ENCODE measurements at places on chromosomes 4 and X.

DNA sequence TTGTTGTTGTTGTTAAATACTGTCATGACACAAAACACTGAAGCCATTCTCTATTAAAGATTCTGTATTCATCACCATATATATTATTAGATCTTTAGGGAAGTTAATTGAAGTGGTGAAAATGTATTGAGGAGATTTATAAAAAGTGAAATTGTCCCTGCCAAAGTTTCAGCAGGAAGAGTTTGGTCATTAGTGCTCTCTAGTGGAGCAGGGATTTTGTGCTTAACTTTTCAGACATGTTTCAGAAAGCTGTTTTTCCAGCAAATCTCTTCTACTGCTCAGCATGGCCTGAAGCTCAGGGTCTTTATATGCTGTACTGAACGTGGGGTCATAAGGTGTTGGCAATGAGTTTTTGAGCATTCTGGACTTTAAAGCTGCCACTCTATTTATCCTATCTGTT lies 36.7 kb upstream of the CXXC4 start:
- no peak for DNase-seq

DNA sequence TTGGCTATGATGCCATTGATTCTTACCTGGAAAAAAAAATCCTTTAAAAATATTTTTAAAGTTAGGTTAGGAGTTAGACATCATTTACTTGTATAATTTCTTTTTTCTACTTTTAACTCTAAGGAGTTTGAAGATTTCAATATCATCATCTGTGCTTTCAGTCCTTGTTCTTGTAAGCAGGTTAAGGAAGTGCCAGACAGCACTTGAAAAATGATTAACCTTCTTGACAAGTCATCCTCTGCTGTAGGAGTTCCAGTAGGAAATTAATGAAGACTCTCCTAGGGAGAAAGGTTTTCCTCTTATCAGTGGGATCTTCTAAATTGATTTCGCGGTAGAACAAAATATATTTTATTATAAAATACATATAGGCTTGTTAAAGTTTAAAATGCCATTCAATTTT lies 29.1 kb upstream of the ANAPC4 start:
- DNase-seq: no peak

GRCh38 chr4:48095441-48095840 lies 38.6 kb downstream of the TXK start:
- DNase-seq: no peak

GRCh38 chr4:10100734-10101216 lies 15.8 kb downstream of the WDR1 start:
- no peak for DNase-seq

DNA sequence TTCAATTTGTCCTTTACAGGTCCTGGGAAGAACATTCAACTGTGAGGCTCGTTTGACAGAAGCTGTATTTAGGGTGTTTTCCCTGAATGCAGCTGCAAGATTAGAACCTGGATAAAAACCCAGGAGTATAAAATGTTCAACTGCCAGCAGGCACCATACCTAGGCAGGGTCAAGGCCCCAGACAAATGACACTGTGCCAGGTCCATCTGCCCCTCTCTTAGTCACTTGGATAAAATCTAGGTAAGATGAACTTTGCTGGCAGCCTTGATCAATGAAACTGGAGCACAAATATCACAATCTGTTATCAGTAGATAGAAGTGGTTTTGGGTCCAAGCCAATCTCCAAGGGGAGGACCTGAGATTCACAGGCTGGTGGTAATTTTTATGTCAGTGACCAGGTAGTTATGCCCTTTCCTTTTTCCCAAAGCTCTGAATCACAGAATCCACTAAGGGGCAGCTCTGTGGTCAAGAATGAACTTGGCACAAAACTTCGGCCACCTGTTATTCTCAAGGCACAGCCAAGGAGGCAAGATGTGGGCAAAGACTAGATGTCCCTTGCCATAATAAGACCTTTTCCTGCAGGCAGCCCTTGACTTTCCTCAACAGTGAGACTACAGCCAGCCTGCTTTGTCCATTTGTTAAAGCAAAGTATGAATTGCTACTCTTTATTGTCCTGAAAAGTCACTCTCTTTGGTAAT lies 501.0 kb downstream of the PPARGC1A start:
- no peak for DNase-seq

DNA sequence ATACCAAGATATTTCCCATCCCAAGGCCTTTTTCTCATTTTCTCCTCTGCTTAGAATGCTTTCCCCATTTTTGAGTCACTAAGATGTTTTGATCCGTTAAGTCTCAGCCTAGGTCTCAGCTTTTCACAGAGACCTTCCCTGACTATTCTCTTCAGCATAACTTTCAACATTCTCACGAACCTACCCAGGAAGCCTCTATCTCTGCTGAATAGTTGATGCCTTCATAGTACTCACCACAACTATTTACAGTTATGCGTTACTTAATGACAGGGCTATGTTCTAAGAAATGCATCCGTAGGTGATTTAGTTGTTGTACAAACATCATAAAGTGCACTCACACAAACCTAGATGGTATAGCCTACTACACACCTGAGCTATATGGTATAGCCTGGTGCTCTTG lies 64.5 kb downstream of the ARL9 start:
- DNase-seq: no peak

GRCh38 chr4:134747108-134747805 lies 545.7 kb upstream of the PABPC4L start:
- DNase-seq: no peak

GRCh38 chrX:54950730-54951375 lies 30.2 kb downstream of the TRO start:
- DNase-seq: no peak

DNA sequence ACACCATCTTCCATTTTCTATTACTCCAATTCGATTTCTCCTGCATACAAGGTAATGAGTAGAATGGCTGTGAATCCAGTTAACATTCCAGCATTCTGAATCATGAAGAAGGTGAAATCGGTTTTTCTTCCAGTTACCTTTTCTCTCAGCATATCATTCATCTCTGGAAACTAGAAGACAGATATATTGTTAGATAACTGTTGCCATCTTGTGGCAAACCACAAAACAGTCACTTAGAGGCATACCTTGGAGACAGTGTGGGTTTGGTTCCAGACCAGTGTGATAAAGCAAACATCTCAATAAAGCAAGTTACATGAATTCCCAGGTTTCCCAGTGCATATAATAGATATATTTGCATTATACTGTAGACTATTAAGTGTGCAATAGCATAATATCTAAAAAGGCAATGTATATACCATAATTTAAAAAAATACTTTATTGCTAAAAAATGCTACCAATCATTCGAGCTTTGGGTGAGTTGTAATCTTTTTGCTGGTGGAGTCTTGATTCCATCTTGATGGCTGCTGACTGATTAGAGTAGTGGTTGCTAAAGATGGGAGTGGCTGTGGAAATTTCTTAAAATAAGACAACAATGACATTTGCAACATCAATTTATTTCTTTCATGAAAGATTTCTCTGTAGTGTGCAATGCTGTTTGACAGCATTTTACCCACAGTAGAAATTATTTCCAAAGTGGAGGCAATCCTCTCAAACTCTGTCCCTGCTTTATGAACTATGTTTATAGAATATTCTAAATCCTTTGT lies 82.1 kb downstream of the SLC39A8 start:
- peak; percentile 62 for DNase-seq

- DNase-seq: no peak
Observed at GRCh38 chr4:118931786-118932185, 43.1 kb downstream of the SYNPO2 start.

- no peak for DNase-seq
Observed at GRCh38 chr4:174461466-174462106, 60.7 kb downstream of the HPGD start.

DNA sequence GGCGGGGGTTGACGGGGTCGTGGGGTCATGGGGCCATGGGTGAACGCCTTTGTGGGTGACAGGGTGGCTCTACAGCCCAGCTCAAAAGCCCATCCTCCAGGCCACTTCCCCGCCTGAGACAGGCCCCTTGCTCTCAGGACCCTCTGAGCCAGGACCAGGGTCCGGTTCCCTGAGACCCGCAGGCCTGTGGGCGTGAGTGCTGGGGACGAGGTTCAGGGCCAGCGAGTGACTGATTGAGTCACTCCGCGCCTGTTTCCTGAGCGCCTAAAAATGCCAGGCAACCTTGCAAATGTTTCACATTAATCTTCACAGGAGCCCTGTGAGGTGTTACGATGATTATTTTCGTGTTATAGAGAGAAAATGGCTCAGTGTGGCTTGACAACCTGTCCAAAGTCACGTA lies 97.8 kb downstream of the ZNF674 start:
- DNase-seq: no peak

DNA sequence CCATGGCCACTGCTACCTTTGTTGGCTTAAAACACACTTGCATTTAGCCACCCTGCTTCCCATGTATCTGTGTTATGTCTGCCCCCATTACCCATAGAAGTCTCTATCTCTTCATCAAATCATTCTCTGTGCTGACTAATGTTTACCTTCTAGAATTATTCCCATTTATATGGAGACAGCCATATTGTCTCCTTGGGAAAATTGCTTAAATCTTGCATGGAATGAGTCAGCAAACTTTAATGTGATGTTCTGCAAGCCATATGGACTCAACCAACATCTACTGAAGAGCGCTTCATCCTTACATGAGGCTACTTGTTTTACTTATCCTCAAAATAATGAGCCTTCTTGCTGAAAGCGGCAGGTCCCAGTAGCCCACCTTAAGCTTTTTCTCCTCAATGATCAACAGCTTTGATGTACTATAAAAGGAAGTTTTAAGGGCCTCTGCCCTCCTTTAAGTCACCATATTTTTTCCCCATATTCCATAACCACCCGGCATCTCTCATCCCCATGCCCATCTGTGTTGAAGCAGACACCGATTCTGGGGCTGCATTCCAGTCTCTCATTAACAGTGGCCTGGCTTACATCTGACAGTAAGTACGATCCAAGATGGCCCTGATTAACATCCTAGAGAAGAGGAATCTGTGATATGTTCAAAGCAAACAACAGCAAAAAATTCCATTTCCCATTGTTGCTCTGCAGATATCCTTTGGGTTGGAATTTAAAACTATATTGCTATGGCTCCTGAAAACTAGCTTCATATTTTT lies 130.4 kb downstream of the ARHGAP6 start:
- no peak for DNase-seq

Measured in RWPE1 (cell line).